ENCODE measurements at places on chromosomes 1 and 21.

- DNase-seq = no peak
Measured at GRCh38 chr21:37210130-37210529, 57.0 kb downstream of the VPS26C start.

DNA sequence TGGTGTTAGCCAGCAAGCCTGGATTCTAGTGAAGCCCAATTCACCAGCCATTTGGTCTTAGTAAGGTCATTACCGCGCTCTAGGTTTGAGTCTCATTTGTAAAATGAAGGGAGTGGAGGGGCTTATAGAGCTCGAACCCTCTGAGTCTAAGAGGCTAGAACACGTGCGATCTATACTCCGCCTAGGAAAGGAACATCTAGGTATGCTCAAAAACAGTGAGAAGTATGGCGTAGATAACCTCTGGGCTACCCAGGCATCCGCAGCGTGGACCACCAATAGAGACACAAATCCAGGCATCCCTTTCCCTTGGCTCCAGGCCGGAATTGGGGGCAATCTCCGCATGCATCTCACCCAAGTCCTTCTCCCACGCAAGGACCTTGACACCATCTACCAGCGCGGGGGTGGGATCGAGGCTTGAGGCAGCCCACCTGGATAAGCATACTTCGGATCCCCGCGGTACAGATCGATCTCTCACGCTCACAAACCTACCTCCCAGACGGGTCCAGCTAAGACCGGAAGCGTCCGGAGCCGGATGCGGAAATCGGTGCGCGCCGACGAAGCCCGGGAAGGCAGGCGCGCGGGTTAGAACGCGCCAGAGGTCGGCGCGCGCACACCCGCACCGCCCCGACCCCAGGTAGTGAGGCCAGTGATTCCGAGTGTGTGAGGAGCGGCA is at the start of gene METTL25B:
Gene METTL25B, plus strand, starts transcription at position 544 of the 673 bp plus-strand sequence. CDS start 636 bp downstream, outside the sequence.
- peak; percentile 87 for DNase-seq

- no peak for DNase-seq
Measured at GRCh38 chr1:50704126-50704525, 255.9 kb downstream of the FAF1 start.

DNA sequence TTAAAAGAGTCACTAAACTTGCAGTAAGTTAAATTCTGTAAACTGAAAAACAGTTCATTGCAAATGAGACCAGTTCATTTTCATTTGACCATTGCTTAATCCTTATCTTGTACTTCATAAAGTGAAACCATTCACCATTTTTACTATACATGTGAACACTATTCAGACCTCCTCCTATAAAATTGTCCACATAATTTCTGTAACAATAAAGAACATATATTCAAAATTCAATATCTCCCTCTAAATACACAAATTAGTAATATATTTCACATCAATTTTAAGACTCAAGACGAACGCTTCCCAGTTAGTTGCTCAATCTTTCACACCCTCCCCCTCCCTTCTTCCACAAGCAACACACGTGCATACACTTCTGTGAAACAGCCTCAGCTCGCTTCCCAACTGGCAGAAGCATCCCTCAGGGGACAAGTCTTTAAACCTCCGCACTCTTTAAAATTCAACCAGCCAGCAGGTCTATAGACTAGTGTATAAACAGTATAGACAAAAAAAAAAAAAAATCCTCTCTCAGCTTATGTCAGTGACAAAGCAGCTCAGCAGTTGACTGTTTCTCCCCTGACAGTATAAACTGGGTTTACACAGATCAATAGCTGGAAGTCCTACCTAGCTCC is 99.6 kb downstream of the DENND1B start:
- DNase-seq = no peak

DNA sequence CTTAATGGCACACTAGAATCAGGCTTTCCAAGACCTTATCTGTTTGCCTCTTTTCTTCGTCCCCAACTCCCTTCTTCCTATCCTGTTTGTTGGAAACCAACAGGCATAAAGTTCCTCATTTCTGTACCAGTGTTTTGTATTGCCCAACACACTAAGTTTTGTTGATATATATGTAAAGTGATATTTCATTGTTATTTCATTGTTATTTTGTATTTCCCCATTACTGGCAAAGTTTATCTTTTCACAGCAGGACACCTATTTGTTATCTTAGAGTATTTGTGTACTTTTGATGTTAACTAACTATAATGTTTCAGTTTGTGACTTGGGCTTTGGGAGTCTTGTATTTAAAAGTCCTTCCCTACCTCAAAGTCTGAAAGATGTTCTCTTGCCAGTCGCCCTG is 27.1 kb downstream of the FAM20B start:
- DNase-seq = no peak
